ENCODE measurements at places on chromosomes 7 and 10.

- no peak for DNase-seq
These were observed 736 bp upstream of the ITIH5 start for GRCh38 chr10:7667262-7668141.

GRCh38 chr10:125562737-125563136 is 120.2 kb downstream of the TEX36 start:
- DNase-seq = no peak

GRCh38 chr10:104351919-104352318 is 1.7 kb upstream of the CFAP58 start:
- DNase-seq = peak; percentile 28

DNA sequence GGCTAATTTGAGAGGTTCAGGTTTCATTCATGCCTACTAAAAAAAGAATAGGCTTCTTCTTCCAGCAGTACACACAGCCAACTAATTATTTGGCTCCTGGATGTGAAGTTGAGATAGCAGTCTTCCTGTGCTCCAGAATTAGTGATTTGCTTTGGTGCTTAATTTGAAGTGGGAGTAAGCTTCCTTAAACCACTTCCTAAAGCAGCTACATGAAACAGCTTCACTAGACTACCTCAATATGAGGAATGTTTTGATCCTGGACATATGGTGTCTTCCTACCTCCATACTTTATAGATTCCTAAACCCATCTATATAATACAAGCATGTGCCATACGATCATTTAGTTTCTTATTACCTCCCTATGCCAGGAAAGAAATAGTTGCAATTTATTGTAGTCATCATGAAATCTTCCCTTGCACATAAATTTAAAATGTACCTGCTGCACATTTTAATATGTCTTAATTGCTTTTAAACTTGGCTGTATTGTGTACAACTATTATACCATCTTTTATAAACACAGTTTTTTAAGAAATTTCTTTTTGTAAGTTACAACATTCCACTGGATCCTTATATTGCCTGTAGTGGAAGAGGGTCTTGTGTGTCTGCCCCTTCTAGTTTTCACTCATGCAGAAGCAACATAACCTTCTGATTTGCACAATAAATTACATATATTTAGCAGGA is 8.6 kb downstream of the VIM start:
- DNase-seq = no peak

DNA sequence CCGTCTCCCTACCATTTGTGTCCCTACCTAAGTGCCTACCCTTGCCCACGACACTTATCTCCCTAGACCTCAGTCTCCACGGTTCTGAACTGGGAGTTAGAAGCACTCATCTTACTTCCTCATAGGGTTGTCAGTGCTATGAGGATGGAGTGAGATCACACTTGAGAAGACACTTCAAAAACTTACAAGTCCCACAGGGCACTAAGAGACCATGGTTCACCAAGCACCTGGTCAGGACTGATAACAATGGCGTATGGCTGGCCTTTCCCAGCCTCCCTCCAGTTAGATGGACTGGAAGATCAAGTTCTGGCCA is 43.2 kb downstream of the KCNMA1 start:
- no peak for DNase-seq

GRCh38 chr10:49387071-49387470 is 8.8 kb downstream of the DRGX start:
- no peak for DNase-seq

DNA sequence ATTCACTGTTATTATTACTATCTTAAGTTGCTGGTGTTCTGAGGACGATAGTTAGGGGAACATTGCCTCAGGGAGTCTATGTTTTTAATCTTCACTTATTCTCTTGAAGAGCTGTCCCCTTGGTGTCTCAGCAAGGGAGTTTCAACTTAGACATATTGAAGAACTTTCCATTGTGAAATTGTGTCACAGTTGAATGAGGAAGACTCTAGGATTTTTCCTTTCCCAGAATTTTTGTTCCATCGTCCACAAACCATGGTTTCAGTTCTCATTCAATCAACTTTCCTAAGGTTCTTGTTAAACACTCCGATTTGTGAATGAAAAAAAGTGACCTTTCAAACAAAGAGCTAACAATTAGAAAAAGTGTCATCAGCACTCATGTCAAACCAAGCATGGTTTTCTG is 128.3 kb downstream of the GATA3 start:
- no peak for DNase-seq

GRCh38 chr10:104291439-104291951 is 22.5 kb downstream of the GSTO2 start:
- DNase-seq = no peak

- no peak for DNase-seq
These were observed 604 bp downstream of the MXI1 start for GRCh38 chr10:110207805-110208613.

GRCh38 chr10:113893570-113893969 is 39.1 kb downstream of the NHLRC2 start:
- no peak for DNase-seq

GRCh38 chr10:26737730-26738129 is 40.2 kb downstream of the PDSS1 start:
- DNase-seq = no peak

- peak; percentile 25 for DNase-seq
These were observed 38.3 kb downstream of the LYZL2 start for GRCh38 chr10:30591249-30591670.

GRCh38 chr10:122102869-122103525 is 114.0 kb downstream of the TACC2 start:
- no peak for DNase-seq

DNA sequence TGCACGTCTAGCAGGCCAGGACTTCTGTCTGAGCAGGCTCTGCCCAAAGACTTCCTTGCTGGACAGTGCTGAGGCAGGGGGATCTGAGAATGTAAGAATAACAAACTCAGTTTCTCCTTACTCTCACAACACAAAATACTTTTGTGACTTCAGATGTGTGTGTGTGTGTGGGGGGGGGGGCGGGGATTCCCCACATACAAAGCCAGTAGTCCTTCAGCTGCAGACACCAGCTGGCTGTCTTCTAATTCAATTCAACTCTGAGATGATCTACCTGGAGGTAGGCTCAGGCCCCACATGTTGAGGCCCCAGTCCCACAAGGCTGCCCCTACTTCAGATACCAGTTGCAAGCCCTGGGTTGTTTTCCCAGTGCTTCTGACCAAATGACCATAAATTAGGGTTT is 4.7 kb upstream of the CXCL12 start:
- no peak for DNase-seq

DNA sequence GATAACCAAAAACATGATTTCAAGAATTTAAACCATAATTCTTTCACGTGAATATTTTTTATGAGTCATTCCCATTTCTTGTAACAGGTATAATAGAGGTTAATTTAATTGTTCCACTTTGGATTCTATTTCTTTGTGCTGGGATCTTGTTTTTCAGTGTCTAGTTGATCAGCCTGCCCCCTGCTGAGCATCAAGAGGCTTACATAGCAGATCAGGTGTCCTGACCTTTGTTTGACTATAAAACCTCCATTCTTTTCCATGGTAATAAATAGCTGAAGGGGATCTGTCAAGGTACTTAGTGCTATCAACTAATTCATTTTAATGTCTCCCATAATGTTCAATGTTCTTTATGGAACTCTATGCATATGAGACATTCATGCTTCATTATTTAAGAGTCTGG is 4.9 kb downstream of the COL17A1 start:
- peak; percentile 45 for DNase-seq

DNA sequence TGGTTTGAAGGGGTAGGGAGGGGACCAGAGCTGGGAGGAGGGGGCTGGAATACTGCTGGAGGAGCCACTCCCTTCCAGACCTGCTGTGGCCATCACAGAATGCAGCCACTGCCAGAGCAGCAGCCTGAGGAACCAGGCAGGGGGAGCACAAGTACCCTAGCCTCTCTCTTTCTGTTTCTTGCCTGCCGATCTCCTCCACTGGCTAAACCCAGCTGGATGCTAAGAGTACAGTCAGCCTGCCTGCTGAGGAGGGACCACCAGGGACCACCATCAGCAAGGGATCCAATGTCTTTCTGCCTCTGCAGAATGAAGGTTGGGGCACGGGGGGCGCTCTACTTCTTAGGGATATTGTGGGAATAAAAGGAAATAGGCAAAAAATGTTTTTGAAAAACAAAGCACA is 4.7 kb downstream of the BLVRA start:
- no peak for DNase-seq

- DNase-seq = peak; percentile 60
These were observed 80.3 kb upstream of the SCIN start for GRCh38 chr7:12490107-12490688.

DNA sequence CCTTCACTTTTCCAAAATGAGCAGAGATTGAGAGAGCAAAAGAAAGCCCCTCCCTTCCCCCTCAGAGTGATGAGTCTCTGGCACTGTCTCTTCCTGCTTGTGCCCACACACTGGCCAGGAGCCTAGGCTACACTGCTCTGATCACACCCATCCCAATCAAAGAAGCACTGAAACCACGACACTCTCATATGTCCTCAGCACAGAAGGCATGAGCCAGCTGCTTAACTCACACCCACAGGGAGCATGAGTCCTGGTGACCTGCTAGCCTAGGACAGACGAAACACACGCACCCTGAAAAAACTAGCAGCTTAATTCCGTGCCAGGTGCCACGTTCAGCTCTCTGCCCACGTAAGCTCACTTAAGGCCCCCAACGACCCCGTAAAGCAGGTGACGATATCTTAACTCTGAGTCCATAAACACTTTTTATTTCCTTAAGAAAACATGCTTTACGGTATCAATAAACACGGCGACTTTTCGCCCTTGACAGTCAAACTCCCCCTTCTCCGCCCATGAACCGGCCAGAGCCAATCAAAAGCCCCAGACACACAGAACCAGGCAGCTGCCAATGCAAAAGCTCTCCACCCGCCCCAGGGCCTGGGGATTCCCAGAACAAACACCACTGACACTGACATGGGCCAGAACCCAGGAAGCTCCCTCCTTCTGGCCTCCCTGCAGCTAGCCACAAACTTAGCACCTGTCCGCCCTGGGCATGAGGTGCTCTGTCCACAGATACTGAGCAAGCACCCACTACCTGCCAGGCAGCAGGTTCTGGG is 69.0 kb downstream of the TNRC18 start:
- no peak for DNase-seq

GRCh38 chr7:44415510-44415909 is 74.9 kb downstream of the NUDCD3 start:
- no peak for DNase-seq

- no peak for DNase-seq
These were observed 20.9 kb downstream of the PSPH start for GRCh38 chr7:56030340-56030739.

DNA sequence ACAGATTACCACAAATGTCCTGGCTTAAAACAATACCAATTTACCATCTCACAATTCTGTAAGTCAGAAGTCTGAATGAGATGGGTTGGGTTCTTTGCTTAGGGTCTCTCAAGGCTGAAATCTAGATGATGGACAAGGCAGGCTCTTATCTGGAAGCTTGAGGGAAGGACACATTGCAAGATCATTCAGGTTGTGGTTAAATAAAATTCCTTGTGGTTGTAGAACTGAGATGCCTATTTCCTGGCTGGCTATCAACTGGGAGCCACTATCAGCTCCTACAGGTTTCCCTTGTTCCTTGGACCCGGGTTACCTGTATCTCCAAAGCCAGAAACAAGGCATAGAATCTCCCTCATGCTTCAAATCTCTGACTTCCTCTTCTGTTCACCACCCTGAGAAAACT is 148.4 kb downstream of the MDFIC start:
- DNase-seq = no peak

- no peak for DNase-seq
These were observed 42.6 kb upstream of the C7orf33 start for GRCh38 chr7:148547951-148548350.

GRCh38 chr10:110414548-110415309 is 83.0 kb upstream of the DUSP5 start:
- no peak for DNase-seq

- DNase-seq = no peak
These were observed 48.0 kb upstream of the RASGEF1A start for GRCh38 chr10:43314626-43315495.
